ENCODE measurements at places on chromosomes 16 and 17.

DNA sequence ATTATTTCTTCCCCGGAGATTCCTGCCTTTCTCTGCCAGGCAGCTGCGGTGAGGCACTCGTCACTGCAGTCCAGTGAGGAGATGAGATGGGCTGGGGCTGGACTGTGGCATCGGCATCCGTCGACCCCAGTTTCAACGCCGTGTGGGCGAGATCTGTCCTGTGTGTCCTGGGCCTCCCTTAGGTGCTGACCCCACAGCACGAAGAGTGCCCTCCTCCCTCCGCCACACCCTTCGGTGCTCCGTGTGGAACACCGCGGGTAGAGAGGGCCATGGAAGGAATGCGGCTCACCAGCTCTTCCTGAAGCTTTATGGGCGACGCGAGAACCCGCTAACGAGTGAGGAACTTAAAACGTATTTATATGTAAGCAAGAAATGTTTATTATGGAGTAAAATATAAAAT lies 17.6 kb downstream of the ACSF3 start:
- DNase-seq: no peak

DNA sequence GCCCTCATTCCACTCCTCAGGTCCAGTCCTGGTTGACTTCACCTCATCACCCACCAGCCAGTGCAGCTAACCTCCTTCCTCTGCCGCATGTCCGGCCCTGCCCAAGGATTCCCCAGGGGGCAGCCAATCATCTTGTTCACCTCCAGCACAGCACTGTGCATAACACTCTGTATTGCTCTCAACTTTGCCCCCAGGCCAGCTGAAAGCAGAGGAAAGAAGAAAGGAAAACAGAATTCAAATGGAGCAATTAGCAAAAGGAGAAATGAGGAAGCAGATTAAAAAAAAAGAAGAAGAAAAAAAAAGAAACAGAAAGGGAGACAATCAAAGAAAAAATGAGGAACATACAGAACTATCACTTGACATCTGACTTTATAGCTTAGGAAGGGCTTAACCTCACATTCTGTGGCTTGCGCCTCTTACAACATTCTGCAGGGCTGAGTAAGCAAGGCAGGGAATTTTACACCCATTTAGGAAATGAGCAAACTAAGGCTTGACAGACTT lies 26.1 kb downstream of the GAS7 start:
- DNase-seq: no peak

GRCh38 chr16:78437352-78437968 lies 338.0 kb downstream of the WWOX start:
- peak; percentile 18 for DNase-seq

GRCh38 chr17:38885044-38885727 lies 15.3 kb downstream of the LASP1 start:
- DNase-seq: no peak

GRCh38 chr16:84603140-84603816 lies 14.6 kb downstream of the COTL1 start:
- DNase-seq: no peak

DNA sequence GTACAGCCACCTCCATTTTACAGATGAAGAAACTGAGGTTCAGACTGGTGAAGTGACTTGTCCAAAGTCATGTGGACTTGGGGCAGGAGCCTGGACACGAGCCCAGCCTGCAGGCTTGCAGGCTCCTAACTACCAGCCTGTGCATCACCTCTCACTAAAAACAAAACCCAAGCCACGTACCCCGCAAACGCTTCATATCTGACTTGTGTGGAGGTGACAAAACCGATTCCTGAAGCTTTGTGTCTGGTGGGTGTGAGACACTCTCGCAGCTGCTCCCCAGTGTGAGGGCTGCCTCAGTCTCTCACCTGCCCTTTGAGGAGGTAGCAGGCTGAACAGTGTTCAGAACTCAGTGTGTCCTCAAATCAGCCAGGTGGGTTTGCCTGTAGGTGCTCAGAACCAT lies 8.4 kb downstream of the HNF1B start:
- DNase-seq: no peak

DNA sequence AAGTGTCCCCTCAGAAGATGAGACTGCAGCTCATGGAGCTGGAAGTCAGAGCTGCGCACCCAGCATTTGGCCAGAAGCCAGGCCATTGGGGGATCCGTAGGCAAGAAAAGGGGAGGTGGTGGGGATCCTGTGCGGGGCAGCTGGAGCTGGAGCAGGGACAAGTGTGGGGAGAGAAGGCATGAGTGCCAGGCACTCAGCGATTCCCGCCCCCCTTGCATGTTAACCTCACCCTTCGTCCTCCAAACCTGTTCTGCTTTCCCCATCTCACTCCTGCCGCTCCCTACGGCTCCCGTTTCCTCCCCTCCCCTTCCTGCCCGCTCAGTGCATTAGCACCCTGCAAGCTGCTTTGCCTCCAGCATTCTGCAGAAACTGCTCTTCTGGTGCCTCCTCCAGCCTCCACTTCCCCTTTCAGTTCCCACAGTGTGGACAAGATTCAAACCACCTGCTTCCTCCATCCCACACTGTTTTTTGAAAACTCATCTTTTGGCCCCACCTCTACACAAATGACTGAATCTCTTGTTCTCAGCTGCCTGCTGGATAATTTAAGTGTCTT lies 5.6 kb downstream of the ALOX15 start:
- DNase-seq: no peak

DNA sequence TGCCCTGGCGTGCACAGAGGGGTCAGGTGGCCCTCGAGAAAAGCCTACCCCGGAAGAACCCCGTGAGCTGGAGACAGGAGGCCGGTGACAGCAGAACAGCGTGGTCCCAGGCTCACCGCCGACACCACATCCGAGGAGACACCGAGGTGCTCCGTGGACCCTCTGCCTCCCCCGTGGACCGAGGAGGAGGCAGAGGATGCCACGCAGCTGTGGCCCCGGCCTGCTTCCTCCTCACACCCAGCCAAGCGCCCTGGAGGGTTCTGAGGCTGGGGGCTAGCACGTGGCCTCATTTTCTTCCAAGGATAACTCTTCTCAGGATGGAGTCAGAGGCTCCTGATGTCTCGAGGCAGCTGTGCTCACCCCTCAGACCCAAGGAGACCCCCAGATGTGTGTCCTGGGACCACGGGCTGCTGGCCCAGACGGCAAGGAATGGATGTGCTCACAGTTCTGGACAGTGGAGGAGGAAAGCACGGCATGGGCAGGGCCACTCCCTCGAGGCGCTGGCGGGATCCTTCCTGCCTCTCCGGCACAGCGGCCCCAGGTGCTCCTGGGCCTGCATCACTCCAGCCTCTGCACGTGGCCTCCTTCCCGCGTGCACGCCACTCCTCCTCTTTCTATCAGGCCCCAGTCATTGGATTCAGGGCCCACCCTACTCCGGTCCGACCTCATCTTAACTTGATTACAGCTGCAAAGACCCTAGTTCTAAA lies 4.4 kb upstream of the PVALEF start:
- no peak for DNase-seq

Measured in stimulated activated CD4-positive, alpha-beta T cell treated with anti-CD3 and anti-CD28 coated beads, Interleukin-1b, Interleukin-23, amount 100 ng/mL, for 4 hours (primary cell).